Activated T-helper 2 cell treated with anti-CD3 and anti-CD28 coated beads, Interferon-gamma antibody, Interleukin-2, Interleukin-4, amounts not matched to agents 10 μg/mL and 5 μg/mL and 100 μg/mL, durations not matched to agents 14 hours and 24 hours and 36 hours (primary cell): ENCODE measurements at places on chromosomes 12 and 14.
A peak's percentile ranks its signal among the peaks of the same experiment; 100 is the strongest.

DNA sequence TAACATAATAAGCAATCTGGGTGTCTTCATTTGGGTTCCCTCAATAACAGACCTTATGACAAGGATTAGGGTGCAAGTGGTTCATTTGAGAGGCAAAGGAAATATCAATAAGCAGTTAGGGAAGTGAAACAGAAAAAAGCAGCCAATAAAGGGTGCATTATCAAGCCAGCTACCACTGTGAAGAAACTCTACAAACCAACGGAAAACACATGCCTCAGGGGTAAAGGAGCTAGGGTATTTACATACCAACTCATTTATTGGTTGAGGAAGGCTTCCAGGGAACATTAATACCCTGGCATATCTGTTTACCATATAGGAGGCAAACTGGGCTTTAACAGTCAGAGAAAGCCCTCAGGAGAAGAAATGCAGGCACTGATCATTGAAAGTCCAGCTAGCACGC lies 22.7 kb upstream of the IFNG-AS1 start:
- DNase-seq = no peak

GRCh38 chr14:23562822-23563472 lies 4.6 kb downstream of the AP1G2 start:
- DNase-seq = peak; percentile 41

DNA sequence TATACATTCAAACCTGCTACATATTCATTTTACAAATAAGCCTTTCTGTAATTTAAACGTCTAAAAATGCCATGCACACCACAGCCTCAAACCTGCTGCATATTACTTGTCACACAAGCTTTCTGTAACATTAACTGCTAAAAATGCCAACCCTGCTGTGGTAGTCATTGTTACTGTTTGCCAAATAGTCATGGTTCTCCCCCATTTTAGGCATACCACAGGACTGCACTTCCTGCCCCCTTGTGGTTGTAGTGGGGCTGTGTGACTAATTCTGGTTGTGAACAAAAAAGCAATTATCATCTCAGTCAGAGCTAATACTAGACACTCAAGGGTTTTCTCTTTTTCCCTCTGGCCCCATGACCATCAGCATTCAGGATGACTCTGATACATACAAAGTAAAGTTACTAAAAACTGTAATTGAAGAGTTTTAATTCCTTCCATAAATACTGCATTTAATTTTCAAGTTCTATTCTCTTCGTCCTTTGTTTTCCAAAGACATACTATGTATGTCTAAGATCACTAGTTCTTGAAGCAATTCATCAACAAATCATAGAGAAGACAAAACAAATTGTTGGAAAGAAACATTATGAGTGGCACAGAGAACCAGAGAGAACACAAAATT lies 5.7 kb upstream of the SLC35F4 start:
- no peak for DNase-seq

GRCh38 chr14:81161088-81161487 lies 59.7 kb downstream of the GTF2A1 start:
- DNase-seq = no peak

- DNase-seq = no peak
These were observed 74.9 kb downstream of the TSPAN9 start for GRCh38 chr12:3152011-3152511.

DNA sequence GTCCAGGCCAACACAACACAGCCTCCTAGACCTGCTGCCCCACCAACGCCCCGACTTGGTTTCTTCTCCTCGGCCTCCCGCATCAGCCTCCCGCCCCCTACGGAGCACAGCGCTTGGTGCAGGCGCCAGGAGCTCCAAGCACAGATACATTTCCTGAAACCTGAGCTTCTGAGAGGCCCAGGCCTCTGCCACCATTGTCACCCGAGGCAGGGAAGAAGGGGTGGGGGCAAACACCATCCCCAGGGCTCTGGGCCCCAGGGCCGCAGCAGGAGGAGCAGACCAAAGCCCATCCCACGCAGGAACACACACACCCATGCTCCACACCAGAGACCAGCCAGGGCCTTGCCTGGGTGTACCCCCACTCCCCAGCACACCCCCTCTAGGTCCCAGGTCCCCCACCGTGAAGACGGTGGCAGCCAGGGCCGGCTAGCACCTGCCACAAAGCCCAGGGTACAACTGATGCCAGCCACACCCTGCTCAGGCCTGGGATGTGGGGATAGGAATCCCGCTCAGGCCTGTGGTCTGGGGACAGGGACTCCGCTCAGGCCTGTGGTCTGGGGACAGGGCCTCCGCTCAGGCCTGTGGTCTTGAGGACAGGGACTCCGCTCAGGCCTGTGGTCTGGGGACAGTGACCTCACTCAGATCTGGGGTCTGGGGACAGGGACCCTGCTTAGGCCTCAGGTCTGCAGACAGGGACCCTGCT lies 5.4 kb downstream of the JAG2 start:
- DNase-seq = no peak

DNA sequence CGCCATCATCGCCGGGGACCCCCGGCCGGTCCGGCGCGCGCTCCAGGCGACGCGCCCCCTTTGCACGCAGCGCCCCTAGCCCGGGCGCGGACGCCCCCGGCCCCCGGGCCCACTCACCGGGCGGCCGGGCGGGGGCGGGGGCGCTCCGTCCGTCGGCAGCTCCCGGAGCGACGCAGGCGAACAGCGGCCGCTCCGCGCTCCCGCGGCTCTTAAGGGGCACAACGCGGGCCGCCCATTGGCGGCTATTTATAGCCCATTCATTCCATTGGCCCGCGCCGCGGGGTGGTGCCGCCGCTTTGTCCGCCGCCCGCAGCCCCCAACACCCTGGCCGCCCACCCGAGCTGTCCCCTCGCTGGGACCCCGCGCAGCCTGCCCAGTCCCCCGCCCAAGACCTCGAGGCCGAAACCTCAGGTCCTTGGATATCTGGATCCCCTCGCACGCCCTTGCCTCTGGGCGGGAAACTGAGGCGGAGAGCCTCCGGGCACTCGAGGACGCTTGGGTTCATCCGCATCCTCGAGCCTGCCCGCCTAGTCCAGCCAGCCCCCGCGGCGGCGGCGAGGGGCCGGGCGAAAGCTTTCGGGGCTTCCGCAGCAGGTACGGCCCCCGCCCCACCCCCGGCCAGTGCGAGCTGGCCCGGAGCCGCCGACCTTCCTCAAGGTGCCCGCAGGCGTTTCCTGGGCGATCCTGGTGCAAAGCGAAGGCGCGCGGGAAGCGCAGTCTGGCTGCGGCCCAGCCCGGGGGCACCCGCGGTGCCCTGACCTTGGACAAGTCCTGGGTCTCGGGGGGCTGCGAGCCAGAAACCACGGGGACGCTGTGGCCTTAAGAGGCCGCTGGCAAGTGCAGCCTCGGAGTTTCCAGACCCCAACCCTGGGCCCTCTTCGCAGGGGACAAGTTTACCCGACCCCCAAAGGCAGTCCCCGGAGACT lies at the start of gene CKB:
Gene CKB (minus strand): TSS at position 182 of the 926 bp plus-strand sequence. CDS start 337 bp downstream, outside the sequence.
- DNase-seq = no peak

- no peak for DNase-seq
These were observed 7.6 kb upstream of the KRT80 start for GRCh38 chr12:52199294-52199919.

- no peak for DNase-seq
These were observed 2.4 kb upstream of the A2M start for GRCh38 chr12:9118158-9118557.

DNA sequence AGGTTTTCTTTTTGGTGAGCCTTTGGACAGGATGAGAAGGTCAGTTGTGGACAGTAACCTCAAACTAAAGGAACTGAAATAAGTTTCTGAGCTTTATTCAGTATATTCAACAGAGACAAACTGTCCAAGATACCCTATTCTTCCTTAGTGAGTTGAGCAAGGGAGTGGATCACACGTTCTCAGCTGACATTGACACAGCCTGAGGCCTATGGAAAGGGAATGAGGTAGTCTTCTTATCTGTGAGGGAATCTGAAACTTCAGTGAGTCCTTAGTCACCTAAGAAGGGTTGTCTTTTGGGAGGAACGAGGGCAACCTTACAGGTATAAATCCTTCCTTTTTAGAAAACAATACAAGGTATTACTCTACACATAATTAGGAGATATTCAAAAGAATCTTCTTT lies 5.0 kb upstream of the NUBPL start:
- DNase-seq = no peak

GRCh38 chr14:23387916-23388882 lies 11.4 kb downstream of the CMTM5 start:
- no peak for DNase-seq

DNA sequence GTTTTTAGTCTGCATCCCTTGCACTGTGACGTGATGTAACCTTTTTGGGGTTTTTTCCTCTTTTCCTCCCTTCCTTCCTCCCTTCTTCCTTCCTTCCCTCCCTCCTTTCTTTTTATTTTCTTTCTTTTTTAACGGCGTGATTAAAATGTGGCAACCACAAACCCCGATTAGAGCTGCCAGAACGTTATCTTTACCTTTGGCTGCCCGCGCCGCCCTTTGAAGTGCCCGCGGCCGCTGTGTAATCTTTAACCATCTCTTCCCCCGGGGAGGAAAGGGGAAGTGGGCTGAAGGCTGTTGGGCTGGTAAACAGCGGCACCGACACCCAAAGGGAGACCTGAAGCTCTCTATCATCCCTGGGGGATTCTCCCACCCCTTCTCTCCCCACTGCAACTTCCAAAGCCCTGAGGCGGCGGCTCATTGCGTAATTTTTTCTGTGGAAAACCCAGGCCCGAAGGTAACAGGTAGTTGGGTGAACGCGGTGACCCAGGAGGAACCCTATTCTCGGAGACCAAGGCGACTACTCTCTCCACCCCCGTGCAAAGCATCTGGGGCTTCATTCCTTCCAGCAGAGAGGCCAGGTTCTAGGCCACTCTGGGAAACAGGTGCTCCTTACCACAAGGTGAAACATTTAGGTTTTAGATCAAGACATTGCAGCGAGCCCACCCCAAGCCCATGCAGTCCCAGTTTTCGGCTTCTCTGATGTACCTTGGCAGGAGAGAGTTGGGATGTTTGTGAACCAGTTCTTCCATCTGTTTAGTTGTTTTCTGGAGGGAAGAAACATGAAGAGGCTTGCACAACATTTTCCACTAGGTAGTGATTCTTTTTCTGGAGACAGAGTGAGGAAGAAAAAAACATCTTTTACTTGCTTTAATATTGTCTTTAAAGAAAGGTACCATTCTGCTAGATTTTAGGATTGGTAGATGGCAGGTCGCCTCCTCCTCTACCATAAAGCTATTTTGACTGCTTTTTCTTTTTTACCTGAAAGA lies 1.5 kb downstream of the LGR5 start:
- DNase-seq = no peak

GRCh38 chr12:129862561-129863175 lies 41.2 kb downstream of the TMEM132D start:
- DNase-seq = no peak

- no peak for DNase-seq
These were observed 297.5 kb downstream of the ZFP36L1 start for GRCh38 chr14:68495101-68496039.

DNA sequence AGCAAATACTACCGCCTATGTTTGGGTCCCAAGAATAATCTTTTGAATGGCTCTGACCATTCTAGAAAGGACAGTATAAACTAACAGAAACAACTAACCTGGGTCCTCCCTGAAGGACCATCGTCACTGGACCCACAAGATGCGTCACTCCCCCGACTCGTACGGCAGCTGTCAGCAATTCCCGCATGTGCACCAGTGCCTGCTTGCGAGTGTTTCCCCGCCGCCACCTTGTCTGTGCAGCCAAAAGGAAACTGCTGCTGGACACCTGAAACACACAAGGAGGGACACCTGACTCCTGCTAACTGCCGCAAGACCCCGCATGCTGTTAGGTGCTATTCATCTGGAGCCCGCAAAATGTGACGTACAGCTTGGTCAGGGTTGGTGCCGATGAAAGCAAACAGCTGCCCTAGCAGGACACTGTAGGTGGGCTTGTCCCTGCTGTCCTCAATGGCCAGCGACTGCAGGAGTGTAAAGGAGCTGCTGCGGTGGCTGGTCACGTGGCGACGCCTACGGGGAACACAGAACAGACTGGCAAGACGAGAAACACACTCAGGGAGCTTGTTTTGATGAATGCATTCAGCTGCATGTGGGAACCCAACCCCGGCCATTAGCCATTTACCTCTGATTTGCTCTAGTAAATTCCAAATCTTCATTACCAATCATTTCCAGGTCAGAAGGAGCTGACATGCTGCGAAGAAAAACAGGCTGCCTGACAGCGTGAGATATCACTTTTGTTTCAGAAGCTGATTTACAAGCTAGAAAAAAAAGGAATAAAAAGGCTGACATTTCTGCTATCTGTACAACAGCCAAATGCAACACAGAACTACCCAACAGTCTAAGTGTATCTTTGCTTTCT lies 118.1 kb downstream of the TRAFD1 start:
- no peak for DNase-seq

GRCh38 chr14:99862136-99862535 lies 68.9 kb downstream of the EML1 start:
- DNase-seq = no peak

DNA sequence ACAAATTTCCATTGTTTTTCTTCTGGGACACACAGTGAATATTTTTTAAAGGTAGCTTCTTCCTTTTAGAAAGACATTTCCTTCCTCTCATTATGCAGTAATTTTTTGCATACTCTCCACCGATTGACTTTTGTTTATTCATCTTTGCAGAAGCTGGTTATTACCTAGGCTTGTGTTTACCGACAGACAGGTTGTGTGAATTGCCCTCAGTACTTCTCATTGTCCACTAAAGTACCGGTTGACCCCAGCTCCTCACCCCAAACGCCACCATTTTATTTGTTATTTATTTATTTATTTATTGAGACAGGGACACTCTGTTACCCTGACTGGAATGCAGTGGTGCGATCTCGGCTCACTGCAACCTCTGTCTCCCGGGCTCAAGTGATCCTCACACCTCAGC lies 63.4 kb upstream of the MYL2 start:
- DNase-seq = no peak

DNA sequence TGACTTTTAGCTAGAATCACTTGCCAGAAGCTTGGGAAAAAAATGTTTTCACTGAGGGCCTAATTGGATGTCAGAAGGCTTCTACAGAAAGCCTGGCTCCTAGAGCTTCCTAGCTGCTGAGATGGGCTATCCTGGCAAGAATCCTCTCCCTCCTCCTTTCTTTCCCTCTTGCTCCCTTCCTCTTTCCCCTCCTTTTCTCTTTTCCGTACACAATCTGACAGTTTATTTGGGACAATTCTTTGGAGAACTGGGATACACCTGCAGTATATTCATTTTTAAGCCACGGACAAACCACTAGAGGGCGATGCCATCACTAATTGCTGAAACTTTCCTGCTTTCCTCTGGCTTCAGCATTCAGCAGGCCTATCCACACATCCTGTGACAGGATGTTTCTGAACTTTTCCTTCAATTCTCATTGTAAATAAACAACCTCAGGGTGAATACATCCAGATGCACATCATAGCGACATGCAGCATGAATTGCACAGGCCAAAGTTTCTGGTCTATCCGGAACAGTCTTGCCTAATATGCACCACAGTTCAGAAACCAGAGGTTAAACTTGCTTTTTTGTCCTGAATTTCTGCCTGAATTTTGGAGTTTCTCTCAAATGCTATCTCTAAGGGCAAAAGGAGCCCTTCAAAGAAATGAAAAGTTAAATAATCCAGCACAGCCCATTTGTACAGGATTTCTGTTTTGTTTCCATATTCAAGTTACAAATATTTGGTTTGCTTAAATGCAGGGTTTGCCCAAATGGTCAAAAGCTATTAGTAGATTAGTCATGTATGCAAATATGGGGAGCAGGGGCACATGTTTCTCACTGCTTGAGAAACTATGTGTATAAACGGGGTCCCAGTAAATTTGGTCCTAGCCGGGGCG lies 142.8 kb downstream of the PAWR start:
- DNase-seq = no peak
